Renal cortical epithelial cell (primary cell): ENCODE measurements at places on chromosomes 5 and 9. TPM values are rescaled to one million over a fixed set of nuclear protein-coding genes. Genes with fewer than 3 reads are reported as not detected.

Gene FAM169A
- 5.6 and 6.9 TPM in 2 replicates for total RNA-seq

Gene ASPN
- total RNA-seq: not detected in 2 replicates

Gene NREP
- total RNA-seq: 50.5 and 85.8 TPM in 2 replicates

Gene PLCXD3
- total RNA-seq: under 0.01 and 0.17 TPM in 2 replicates

Gene RNF224
- 0.15 and 0.52 TPM in 2 replicates for total RNA-seq

Gene HEMGN
- total RNA-seq: not detected in 2 replicates

Gene TAF11L11
- not detected in 2 replicates for total RNA-seq

Gene MRPS30
- total RNA-seq: 80.4 and 89.7 TPM in 2 replicates

Gene PCA3
- 0.05 TPM in 1 of 2 replicates, not detected in the other for total RNA-seq

Gene PCDHA9
- 0.99 TPM in 1 of 2 replicates, not detected in the other for total RNA-seq

Gene GRM6
- total RNA-seq: not detected in 2 replicates

Gene KCNMB1
- not detected in 2 replicates for total RNA-seq
